ENCODE measurements at places on chromosomes 1 and 21.

DNA sequence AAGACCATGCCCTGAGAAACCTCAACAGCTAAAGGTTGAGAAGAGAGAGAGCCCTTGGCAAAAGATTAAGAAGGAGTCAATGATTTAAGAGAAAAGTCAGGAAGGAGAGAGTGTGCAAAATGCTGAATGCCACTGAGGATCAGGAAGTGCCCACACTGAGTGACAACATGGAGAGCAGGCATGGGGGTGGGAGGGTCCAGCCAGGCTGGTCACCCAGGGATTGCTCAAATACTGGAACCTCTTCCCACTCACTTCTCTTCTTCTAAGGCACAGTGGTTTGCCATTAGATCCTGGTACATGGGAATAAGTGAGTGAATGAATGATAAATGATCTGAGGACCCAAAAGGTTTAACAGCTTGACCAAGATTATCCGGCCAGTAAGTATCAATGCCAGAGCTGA lies 11.1 kb downstream of the PRR9 start:
- DNase-seq: no peak

- DNase-seq: no peak
Observed at GRCh38 chr1:66598670-66599069, 64.7 kb downstream of the SGIP1 start.

- DNase-seq: no peak
Observed at GRCh38 chr1:20197329-20197791, 11.0 kb upstream of the PLA2G2C start.

DNA sequence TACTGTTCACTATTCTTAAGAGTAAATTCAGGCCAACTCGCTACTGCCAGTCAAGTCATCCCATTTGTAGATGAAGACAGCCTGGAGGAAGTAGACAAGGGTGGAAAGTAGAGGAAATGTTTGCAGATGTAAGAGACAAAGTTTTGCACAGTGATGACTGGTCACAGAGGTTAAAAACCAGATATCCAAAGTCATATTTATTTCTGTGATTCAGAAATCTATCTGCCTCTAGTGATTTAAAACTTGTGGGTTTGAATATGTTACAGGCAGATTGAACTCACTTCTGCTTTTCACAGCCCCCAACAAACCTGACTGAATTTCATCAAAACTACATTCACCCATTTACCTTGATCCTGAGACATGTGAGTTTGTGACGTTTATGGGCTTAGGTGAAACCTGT lies 484.7 kb upstream of the C1orf87 start:
- no peak for DNase-seq

- no peak for DNase-seq
Observed at GRCh38 chr21:31725202-31725839, 6.6 kb downstream of the SCAF4 start.

DNA sequence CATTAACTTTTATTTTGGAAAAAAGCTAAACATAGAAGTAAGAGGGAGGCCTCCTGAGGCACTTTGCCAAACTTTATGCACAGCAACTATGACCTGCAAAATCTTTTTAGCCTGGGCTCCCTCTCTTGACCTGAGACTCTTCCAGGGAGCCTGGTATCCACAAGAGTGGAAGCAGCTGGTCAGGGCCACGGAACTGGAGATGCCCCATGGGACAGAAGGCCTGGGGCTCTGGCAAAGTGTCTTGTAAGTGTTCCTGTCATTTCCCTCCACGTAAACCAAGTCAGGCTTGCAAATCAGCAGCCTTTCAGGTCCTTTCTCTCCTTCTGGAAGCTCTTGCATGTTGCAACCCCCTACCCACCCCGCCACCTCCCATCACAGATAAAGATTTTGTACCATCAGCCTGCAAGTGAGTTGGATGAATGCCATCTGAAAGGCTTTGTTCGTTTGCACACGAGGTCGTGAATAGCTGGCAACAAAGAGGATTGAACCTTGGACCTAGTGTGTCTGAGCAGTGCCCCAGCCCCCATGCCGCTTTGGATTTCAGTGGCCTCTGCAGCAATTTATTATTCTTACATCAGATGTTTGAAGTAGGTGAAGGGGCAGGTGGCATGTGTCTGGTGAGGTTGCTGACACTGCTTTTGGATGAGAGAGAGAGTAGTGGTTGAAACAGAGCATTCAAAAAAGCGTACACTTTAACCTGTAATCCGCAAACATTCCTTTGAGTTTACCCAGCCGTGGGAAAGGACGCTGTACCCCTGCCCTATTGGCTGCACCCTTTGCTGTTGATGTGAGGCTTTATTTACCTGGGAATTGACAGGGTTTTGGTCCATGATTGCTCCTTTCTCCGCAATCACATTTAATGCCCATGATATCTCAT lies 91.6 kb downstream of the GALNT2 start:
- no peak for DNase-seq

DNA sequence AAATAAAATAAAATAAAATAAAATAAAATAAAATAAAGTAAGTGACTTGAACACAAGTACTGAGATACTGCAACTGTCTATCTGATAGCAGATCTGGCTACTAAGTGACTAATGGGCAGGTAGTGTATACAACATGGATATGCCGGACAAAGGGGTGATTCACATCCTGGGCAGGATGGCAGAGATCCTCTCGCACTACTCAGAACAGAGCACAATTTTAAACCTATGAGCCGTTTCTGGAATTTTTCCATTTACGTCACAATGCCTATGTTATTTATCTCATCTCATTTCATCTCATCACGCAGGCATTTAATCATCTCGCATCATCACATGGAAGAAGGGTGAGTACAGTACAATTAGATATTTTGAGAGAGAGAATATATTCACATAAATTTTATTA lies 233.3 kb upstream of the COA6 start:
- no peak for DNase-seq

- no peak for DNase-seq
Observed at GRCh38 chr1:205481629-205482151, 22.8 kb upstream of the CDK18 start.

GRCh38 chr1:41495210-41495948 lies 10.9 kb upstream of the EDN2 start:
- DNase-seq: peak; percentile 60

- DNase-seq: no peak
Observed at GRCh38 chr1:180498594-180498993, 3.8 kb downstream of the ACBD6 start.

DNA sequence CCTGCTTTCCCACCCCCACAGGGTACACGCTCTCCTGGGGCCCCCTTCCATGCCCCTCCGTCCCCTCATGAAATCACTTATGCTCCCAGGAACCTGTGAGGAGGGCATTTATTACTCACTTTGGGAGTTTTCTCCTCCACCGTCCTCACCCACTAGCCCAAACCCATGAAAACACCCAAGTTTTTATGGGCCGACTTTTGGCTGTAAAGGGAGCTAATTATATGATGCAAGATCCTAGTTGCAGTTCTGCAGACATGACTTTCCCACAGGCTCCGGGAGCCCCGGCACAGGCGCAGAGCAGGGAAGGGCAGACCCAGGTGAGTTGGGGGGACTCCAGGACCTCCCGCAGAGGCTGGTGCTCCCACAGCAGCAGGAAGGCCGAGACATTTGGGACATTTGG lies 29.7 kb downstream of the EPHA2 start:
- no peak for DNase-seq

GRCh38 chr1:94694226-94694915 lies 125.8 kb upstream of the SLC44A3 start:
- DNase-seq: no peak

DNA sequence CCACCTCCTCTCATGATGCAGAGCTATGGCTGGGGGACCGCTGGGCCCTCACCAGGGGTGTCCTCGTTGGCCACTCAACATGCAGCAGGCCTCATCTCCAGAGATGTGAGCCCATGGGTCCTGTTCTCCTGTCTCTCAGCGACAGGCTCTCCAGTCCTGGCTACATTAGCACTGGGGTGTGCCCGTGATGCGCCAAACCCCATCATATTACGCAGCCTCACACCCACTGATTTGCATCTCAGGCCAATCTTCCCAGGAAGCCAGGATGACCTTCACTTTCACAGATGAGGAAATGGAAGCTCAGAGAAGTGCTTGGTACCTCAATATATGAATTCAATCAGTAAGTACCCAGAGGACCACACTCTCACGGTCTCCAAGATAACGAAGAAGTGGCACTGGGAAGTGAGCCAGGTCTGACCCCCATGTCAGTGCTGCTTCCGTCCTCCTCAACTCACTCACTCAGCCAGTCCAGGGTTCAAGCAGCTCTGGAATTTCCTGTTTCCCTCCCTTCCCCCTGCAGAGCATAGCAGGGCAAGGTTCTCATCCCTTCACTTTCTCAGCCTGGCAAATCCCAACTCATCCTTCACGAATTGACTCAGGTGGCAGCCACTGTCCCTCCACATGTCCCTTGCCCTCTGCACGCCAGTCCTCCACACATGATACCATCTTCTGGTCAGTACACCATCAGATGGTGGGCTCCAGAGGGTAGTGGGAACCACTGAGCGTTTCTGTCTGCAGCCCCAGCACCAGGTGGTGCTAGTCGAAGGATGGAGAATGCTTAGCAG lies 28.9 kb upstream of the EVA1B start:
- DNase-seq: no peak

GRCh38 chr1:71667216-71667615 lies 586.4 kb upstream of the ZRANB2 start:
- peak; percentile 7 for DNase-seq

GRCh38 chr1:90850181-90850897 lies 133.2 kb upstream of the BARHL2 start:
- DNase-seq: peak; percentile 54

DNA sequence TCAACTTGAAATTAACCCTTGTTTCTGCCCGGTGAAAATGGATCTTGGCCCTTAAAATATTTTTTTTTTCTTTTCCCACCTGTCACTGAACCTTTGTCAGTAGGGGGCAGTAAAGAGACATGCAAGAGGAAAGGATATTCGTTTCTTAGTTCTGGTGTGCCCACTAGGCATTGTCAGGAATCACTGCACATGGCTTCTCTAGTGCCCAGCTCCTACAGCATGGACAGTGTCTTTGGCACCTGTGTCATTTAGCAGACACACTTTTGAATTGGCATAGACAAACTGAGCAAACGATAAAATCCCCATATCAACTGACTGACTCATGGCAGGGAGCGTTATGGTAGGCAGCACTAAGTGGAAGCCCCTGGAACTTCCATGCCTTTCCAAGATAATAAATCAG lies 1048.1 kb downstream of the BRINP3 start:
- peak; percentile 46 for DNase-seq

DNA sequence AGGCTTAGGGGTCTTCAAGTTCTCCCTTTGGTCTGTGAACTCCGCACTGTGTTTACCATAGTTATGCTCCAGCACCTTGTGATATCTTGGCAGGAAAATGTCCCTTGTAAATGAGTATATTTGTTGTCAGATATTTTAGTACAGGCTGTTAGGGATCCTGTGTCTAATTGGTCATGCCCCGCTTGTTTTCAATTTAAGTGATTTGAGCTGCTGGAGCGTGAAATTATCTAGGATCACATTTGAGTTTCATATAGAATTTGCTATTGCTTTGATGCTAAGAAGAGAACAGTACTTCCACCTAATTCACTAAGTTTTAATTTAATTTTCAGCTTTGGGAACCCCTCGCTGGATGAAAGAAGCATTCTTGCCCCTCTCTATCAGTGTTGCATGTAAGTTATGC lies 15.4 kb upstream of the TOR3A start:
- DNase-seq: no peak

DNA sequence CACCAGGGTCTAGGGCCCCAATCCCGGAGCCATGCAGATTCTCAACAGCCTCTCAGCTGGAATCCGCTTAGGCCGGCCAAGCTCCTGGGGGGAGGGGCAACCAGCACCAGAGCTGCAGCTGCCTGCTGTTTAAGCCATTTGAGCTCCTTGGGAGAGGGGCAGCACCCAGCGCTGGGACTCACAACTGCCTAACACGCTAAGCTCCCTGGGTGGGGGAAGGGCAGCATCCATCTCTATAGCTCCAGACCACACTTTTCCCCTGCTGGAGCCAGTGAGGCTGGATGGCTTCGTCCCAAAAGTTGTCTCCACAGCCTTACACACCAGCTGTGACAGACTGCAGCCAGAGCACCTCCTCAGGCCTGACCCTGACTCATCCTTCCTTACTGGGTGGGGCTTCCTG lies 6.9 kb upstream of the PTGFR start:
- DNase-seq: no peak

GRCh38 chr1:234218078-234218477 lies 155.2 kb upstream of the COA6 start:
- no peak for DNase-seq

- peak; percentile 75 for DNase-seq
Observed at GRCh38 chr1:26472320-26472900, at the start of gene HMGN2. Gene HMGN2, plus strand, starts transcription at chr1:26472440. Its CDS starts 173 bp downstream, at chr1:26472613.

GRCh38 chr1:25703041-25703440 lies 86.5 kb downstream of the MAN1C1 start:
- DNase-seq: no peak

DNA sequence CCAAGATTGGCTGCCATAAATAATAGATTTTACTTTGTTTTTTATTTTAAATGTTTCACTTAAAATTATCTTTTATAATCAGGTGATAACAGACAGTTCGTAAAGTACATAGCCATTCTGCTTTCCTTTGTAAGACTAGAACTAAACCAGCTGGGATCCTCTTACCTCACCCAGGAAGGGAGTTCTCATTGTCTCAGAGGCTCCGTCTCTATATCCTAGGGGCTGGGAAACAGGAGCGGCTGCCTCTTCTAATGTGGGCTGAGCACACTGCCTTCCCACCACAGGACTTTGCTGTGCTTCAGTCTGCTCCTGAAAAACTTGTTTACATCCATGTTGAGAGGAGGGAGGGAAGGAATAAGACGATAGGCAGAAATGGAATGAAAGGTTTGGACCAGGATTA lies 45.6 kb upstream of the PGD start:
- no peak for DNase-seq

DNA sequence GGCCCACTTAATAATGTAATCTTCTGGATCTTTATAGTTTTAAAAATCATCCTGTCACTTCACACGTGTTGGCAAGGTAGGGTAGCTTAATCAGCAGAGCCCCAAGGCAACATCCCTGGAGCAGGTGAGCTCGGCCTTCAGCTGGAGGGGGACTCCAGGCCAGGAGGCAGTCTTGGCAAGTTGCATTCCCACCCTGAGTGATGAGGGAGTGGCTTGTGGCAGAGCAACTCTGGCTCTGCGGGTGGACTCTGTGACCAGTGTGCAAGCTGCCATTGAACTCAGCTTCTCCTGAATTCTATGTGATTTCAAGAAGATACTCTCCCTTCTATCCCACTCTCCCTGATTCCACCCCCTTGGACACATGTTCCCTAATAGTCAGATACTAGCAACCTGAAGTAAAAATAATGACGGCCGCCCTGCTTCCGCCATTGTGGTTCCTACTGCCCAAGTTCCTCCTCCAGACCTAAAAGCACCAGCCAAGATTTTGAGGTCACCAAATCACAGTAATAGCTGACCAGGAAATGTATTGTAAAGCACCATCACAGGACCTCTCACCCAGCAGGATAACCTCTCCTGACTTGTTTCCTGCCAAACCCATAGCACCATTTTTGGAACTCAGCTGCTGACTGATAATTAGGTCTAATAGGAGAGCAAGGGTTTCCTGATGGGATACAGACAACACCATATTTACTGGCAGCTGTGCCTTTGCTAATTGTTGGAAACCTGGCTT lies 11.5 kb upstream of the LYST start:
- DNase-seq: no peak

GRCh38 chr21:44505673-44506278 lies 34.2 kb downstream of the KRTAP10-1 start:
- DNase-seq: no peak

GRCh38 chr1:192916021-192916420 lies 107.2 kb downstream of the RGS2 start:
- DNase-seq: no peak
